ENCODE measurements at places on chromosomes 11 and 22.
A peak's percentile ranks its signal among the peaks of the same experiment; 100 is the strongest.

- peak; percentile 29 for DNase-seq
Measured at GRCh38 chr11:94897330-94897768, 76.0 kb downstream of the CWC15 start.

GRCh38 chr22:19631899-19632667, 82.2 kb upstream of the SEPTIN5 start:
- peak; percentile 12 for DNase-seq

DNA sequence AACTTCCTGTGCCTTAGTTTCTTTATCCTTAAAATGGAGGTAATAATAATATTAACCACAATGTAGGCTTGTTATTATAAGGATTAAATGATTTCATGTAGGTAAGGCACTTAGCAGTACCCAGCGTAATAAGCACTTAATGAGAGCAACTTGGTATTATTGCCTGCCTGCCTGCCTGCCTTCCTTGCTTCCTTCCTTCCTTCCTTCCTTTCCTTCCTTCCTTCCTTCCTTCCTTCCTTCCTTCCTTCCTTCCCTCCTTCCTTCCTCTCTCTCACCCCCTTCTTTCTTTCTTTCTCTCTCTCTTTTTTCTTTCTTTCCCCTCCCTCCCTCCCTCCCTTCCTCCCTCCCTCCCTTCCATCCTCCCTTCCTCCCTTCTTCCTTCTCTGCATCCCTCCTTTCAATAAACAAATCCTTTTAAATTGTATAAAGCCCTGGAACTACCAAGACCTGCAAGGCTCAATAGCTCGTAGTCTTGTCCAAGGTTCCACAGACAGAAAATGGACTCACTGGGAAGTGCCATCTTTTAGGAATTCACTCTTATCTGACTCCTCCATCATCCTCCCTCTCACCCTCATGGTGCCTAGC, 20.7 kb upstream of the TIMP3 start:
- no peak for DNase-seq

DNA sequence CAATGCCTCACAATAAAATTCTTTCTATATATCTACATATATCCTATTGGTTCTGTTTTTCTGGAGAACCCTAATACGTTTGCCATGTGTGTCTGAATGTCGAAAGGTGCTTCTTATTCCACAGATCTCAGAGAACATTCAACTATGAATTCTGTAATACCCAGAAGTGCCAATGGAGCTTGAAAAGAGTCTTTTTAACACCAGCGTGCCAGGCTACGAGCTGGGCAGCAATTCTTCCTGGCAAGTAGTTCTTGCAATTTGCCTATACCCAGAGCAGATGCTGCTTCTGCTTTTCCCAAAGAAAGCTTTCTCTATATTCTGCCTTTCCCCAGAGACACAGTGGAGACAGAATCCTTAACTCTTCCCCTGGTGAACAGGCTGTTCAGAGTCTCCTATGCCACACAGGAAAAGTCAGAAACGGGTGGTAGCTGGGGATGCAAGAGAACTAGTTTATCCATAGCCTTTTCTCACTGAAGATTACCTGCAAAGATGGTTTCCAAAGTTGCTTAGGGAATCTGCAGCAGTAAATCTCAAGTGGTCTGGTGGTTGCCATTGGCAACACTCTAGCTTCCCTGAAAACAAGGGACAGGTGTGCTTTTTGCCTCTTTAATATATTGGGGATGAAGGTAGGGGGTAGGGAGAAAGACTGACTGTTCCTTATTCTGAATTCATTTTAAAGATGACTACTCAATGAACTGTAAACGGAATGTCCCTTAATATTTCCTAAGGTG, 16.8 kb upstream of the PAFAH1B2 start:
- DNase-seq, result no peak

DNA sequence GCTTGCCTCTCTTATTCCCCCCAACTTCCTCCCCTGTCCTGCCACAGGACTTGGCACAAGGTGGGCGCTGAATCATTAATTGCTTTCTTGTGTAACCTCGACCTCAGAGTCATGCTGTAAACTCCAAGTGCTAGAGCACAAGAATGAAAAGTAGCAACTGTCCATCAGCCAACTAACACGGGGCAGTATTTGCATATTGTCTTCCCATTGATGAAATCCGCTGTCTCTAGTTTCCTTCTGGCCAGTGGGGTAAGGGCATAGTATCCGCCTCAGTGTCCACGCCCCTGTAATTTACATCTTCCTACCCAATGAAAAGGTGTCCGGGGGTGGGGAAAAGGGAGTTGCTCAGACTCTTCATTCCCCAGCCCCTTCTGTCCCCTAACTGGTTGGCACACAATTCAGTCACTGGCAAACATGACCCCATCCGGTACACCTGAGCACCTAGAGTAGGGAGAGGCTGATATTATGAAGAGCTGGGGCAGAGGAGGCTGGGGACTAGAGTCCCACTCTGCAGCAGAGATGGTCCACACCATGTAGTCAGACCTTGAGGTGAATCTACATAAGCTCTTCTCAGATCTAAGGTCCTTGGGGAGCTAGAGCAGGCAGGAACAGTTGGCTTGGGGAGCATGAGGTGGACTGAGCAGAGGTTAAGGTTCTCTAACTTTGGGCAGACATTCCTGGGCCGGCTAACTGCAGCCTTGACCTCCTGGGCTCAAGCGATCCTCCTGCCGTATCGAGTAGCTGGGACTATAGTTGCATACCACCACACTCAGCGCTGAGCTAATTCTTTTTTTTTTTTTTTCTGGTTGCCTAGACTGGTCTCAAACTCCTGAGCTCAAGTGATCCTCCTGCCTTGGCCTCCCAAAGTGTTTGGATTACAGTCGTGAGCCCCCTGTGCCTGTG, 6.8 kb upstream of the GGA1 start:
- no peak for DNase-seq

DNA sequence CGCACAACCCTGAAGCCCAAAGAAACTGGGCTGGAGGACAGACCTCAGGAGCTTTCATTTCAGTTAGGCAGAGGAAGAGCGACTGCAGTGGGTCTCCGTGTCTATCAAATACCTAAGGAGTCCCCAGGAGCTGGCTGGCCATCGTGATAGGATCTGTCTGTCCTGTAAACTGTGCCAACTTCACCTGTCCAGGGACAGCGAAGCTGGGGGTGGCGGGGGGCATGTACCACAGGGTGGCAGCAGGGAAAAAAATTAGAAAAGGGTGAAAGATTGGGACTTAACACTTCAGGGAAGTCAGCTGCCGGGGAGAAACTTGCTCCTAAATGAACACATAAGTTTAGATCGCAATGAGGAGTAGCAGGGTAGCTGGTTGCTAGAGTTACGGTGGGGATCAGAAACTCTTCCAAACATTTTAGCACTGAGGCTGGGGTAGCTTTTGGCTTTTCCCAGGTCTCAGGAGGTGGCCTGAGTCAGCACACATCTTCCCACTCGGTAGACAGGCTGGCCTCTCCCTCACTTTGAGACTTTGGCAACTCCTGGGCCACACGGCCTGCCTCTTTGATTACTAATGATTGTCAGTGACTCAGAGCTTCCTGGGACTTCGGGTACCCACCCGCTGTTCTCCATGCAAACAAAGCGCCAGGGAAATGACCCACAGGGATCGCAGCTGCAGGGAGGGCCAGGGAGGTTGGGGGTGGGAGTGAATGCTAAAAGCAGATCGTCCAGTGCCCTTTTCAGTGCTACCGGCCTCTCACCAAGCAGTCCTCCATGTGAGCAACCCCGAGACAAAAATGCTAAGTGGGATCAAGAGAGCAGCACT, 2.9 kb upstream of the MTFP1 start:
- DNase-seq, result peak; percentile 32

- no peak for DNase-seq
Measured at GRCh38 chr11:34232807-34233206, 125.0 kb downstream of the ABTB2 start.

DNA sequence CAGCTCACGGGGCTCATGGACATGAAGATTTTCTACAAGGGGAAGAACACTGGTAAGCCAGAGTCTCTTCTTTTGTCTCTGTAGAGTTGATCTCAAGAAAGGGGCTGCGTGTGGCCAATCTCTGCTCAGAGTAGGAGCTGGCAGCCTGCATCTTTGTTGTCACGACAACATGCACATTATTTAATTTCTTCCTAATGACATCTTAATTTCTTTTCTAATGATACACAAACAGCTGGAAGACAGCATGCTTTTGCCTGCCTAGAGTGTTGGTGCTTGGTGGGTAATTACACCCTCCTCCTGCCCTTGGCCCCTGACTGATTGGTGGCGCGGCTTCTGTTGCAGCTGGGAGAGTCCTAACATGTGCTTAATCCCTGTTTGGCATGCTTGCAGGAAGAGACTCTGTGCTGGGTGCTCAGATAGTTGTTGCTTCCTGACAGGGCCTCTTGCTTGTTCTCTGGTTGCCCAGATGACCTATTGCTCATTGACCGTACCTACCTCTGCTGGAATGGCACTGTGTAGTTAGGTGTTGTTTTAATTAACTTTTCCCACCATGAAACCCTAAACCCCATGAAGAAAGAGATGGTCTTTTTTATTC, 106.9 kb upstream of the SORL1-AS1 start:
- DNase-seq, result no peak

- peak; percentile 94 for DNase-seq
Measured at GRCh38 chr11:69638941-69639681, 1.8 kb upstream of the CCND1 start.

- no peak for DNase-seq
Measured at GRCh38 chr11:106724293-106724892, 293.9 kb downstream of the GUCY1A2 start.

DNA sequence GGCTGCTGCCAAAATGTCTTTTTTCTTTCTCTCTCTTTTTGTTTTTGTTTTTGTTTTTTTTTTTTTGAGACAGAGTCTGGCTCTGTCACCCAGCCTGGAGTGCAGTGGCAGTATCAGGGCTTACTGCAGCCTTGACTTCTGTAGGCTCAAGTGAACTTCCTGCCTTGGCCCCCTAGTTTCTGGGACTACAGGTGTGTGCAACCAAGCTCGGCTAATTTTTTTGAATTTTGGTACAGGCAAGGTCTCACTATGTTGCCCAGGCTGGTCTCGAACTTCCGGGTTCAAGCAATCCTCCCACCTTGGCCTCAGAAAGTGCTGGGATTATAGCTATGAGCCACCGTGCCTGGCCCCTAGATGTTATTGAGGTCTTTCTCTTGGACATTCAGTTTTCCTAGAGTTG, 2.2 kb upstream of the DDX10 start:
- no peak for DNase-seq

GRCh38 chr11:35786188-35786587, 123.6 kb downstream of the TRIM44 start:
- DNase-seq, result no peak

DNA sequence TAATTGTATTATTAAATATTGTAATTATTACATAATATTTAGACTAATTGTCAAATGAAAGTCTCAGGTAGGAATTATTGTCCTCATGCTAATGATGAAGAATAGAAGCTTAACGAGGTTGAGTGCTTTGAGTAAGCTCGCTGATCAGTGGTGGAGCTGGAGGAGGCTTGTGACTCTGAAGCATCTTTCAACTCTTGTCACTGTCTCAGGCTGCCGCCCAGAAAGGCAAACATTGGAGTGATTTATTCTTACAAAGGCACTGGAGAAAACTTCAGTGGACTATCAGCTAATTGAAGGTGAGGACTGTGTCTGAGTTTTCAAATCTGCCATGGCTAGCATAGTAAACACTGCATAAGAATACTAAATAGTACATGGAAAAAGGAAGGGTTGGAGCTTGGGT, 595.1 kb downstream of the NTM start:
- DNase-seq, result no peak

GRCh38 chr11:115497303-115497702, 6.9 kb downstream of the CADM1 start:
- DNase-seq, result no peak

- DNase-seq, result peak; percentile 21
Measured at GRCh38 chr11:111602865-111603610, 789 bp downstream of the SIK2 start.

DNA sequence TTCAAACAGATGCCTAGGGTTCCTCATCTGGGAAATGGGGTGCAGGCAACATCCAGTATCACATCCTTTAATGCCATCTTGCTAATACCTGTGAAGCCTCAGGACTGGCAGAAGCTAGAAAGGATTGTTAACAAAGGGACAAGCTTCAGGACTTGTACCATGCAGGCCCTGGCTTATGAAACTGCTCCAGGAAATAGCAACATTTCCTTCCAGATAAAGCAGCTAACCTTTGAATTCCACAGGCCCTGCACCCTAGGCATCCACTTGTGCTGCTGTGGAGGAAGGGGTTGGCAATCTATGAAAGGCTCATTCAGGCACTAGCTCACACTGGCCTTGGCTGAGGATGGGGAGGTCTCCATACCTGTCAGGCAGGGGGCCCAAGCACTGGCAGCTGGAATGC, 87.2 kb downstream of the BTBD10 start:
- no peak for DNase-seq

GRCh38 chr11:125072218-125072960, 9.3 kb downstream of the SLC37A2 start:
- DNase-seq, result no peak

DNA sequence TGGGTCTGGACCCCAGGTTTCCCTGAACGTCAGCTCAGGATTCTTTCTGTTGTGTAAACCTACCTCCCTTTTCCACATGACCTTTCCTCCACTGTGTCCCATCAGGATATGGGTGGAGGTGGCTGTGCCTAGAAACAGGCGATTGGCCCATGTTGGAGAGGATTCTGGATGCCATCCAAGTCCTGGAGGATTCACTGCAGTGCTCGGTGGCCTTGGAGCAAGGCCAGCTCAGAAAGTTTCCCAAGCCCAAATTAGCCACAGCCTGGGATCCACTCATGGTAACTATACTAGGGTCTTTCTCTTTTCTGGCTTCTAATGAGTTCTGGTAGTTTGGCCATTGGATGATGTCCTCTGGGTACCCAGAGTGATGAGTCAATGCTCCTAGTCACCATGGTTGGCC, 141.6 kb downstream of the SNX19 start:
- DNase-seq, result no peak

DNA sequence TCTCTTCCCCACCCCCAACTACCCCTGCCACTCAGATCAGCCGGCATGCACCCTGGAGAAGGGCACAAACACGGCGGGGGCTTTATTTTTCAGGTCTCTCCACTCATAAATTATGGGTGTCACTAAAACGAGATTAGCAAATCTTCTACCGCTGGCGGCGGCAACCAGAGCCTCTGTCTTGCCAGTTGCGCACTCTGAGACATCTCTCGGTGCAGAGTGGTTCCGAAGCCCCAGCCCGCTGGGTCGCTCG, 125.3 kb upstream of the C11orf58 start:
- no peak for DNase-seq

- DNase-seq, result no peak
Measured at GRCh38 chr11:93407777-93408401, 77.3 kb downstream of the DEUP1 start.

- DNase-seq, result peak; percentile 86
Measured at GRCh38 chr11:86632499-86633269, 39.7 kb downstream of the ME3 start.

DNA sequence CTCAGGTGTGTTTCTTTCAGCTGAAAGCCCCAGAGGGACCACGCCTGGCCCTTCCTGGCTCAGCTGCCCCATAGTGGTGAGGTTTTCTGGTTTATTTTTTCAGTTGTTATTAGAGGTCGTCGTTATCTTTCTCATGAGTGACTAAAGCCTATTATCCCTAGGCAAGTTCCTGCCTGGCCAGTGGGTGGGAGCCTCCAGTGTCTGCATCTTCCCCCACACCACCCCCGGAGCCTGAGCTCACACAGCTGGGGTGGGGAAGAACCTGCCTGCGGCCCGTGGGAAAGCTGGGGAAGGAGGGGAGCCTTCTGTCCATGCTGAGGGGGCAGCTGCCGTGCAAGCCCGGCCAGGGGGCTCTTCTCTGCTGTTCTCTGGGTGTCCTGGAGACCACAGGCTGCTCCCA, 24.3 kb upstream of the PPFIA1 start:
- no peak for DNase-seq

All from foreskin melanocyte (primary cell).